NCI-H2227 treated with DMSO at 0.1 percent for 48 hours (cell line): ENCODE measurements at places on chromosomes 3 and 15.

DNA sequence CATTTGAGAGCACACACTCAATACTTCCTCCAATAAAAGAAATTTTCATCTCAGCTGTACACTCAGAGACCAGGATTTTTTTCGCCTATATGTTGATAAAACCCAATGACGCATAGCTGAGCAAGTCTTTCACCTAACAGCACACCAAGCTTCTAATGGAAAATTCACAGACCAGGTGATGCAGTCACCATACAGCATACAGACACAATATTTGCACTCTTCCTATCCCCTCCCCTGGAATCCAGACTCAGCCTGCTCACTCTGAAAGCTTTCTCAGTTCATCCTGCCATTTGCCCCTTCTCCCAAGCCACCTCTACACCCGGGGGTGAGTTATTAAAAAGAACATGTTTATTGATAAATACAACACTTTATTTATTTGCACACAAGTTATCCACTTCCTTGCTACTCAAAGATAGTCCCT, 1.7 kb downstream of the TBC1D5 start:
- peak; percentile 13 for DNase-seq

- no peak for DNase-seq
These were observed 260.4 kb downstream of the EPHB1 start for GRCh38 chr3:135055449-135055848.

DNA sequence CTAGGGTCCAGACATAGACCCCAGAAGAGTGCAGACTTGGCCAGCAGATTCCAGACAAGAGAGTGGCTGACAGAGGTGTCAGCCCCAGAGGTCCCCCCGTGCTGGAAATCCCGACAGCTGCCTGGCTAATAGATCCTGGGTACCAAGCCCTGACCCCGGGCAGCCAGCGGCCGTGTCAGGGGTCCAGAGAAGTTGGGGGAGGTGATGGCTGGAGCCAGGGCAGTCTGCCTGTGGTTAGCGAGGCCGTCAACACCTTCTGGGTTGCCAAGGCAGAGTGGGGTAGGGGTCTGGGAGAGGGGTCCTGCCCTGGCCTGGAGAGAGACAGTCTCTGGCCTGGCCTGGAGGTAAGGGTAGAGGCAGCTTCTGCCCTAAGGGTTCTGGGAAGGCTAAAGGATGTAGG, 25.1 kb upstream of the RPL29 start:
- DNase-seq, result no peak

- DNase-seq, result no peak
These were observed 11.9 kb downstream of the GPR176 start for GRCh38 chr15:39908186-39908585.

GRCh38 chr3:188154014-188154808, at the start of gene LPP:
Gene LPP, plus strand, starts transcription at chr3:188154157. Its CDS starts 251,964 bp downstream, at chr3:188406121.
- DNase-seq, result no peak

GRCh38 chr3:134249296-134249841, 1.3 kb downstream of the RYK start:
- DNase-seq, result peak; percentile 3

DNA sequence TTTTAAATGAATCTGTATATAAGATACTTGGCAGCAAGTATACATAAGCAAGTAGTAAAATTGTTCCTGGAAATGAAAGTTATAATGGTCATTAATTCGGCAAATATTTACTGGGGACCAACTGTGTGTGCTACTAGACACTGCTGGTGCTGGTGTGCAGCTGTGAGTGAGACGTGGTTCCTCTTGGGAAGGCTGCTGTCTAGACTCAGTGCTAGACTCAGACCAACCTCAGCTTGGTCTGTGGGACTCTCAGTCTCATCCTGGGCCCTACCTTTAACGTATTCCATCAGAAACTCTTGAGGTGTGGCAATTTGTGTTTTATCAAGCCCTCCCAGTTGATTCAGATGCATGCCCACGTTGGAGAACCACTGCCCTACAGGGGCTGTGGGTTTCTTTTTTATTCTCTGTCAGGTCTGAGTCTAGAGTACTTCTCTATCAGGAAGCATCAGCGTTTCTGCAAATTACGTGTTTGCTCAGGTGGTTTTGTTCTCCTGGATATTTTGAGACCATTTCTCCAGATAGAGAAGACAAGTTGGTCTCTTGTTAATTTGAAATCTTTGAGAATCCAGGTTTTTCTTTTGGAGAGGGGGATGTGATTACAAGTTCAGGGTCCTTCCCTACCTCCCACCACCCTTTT, 6.8 kb downstream of the TLNRD1 start:
- no peak for DNase-seq

DNA sequence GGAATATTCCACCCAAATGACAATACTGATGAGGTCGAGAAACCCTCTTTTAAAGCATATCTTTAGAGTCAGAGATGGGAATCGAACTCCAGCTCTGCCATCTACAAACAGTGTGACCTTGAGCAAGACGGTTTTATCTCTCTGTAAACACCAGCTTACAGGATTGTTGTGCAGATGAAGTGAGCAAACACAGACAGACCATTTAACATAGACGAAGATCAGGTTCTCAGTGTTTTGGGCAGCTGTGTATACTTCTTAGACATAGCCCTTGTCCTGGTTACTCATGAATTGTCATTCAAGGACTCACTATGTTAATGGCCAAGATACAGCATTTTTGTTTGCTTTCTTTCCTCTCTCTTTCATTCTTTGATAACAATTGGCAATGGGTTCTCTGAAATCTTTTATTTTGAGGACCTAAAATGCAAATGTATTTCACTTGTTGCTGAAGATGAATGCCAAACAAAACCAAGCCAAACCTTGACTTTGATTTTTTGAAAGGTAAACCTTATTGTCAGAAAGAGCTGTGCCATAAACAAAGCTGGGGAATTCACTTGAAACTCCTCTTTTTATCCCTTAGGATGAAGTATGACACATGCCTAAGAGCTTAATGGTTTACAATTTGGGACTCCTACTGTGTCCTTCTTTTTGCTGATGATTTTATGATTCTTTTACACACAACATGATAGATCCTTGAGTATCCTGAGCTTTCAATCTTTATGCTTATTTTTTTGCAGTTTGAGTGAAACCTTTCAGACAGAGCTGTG, 250.0 kb upstream of the PDZRN3 start:
- DNase-seq, result no peak

DNA sequence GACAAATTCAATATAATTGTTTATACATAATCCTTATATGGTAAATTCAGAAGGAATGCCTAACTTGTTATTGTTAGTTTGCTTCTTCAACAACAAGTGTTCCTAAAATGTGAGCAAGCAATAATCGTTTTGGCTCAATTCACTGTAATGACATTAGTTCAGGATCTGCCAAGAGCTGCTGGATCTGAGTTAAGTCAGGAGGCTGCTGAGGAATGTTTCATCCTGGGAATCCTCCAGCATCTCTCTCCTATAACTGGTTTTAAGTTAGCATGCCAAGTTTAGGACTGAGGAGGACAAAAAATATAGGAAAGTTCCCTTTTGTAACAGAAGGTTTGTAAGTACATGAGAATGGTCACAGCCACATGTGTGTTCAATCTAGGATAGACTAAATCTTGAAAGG, 4.9 kb upstream of the GTF2A2 start:
- DNase-seq, result no peak

GRCh38 chr15:69393831-69394491, 20.2 kb upstream of the KIF23 start:
- DNase-seq, result no peak

- DNase-seq, result no peak
These were observed 32.9 kb upstream of the UTS2B start for GRCh38 chr3:191363221-191363620.

GRCh38 chr3:48504051-48504946, at the start of gene SHISA5:
Gene SHISA5, minus strand, starts transcription at chr3:48504174. Its CDS starts 80 bp downstream, at chr3:48504094.
- DNase-seq, result peak; percentile 13

- DNase-seq, result no peak
These were observed 324.7 kb upstream of the RARB start for GRCh38 chr3:25103391-25103790.

GRCh38 chr15:39468828-39469227, 112.1 kb upstream of the THBS1 start:
- DNase-seq, result no peak
